ENCODE measurements at places on chromosomes 1 and 21.
A peak's percentile ranks its signal among the peaks of the same experiment; 100 is the strongest.

DNA sequence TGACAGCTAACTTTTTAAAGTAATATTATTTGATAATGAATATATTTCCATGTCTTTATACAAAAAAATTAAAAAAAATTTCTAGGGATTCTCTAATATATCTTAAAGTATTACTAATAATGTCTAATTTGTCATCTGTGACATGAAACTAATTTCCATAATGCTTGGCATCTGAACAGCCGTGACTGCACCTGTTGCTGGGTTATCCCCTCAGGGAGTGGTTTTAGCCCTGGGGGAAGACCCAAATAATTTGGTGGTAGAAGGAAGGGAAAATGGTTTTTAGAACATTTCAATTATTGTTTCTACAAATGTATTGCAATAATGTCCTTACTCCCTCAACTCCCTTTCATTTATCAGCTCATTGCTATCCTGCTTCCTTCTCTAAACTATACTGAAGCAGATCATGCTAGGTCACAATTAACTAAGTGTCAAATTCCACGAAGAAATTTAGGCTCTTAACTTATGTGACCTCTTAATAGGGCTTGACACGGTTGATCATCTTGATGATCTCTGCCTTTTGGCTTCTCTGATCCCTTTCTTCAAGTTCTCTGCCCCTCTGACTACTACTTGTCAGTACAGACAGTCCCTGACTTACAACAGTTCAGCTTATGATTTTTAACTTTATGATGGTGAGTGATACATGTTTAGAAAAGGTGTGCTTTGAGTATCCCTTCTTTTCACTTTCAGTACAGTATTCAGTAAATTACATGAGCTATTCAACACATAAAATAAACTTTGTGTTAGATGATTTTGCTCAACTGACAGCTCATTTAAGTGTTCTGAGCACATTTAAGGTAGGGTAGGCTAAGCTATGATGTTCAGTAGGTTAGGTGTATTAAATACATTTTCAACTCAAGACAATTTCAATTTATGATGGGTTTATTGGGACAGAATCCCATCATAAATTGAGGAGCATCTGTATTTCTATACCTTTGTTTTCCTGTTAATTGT lies 26.4 kb upstream of the DPH5 start:
- DNase-seq, result no peak

DNA sequence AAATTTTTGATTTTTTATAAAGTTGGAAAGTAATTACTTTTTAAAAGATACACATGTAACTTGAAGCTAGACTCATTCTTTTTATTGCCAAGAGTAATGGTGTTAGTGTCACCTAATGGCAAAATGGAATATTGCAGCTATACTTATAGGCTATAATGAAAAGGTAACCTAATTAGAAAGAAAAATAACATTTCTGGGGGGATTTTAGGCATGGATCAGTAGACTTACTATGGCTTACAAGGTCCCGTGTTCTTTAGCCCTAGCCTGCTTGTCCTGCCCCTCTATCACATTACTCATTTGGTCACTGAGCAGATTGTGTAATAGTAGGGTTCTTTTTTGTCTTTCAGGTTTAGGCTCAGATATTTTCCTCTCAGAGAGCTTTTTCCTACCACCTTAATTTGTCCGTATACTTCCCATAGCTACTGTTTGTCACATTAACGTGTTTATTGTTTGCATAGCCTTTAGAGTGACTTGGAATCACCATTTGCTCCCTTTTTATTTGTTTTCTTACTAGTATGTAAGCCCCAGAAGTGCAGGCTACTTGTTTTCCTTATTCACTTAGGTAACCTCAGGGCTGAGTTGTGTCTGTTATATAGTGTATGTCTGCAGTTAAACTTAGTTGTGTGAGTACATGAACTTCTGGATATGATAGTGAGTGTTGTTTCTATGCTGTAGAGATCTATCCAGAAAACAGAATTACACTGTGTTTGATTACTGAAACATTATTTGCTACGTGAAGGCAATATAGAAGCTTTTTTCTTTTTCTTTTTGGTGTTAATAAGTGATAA lies 58.7 kb downstream of the RABGAP1L start:
- DNase-seq, result no peak

DNA sequence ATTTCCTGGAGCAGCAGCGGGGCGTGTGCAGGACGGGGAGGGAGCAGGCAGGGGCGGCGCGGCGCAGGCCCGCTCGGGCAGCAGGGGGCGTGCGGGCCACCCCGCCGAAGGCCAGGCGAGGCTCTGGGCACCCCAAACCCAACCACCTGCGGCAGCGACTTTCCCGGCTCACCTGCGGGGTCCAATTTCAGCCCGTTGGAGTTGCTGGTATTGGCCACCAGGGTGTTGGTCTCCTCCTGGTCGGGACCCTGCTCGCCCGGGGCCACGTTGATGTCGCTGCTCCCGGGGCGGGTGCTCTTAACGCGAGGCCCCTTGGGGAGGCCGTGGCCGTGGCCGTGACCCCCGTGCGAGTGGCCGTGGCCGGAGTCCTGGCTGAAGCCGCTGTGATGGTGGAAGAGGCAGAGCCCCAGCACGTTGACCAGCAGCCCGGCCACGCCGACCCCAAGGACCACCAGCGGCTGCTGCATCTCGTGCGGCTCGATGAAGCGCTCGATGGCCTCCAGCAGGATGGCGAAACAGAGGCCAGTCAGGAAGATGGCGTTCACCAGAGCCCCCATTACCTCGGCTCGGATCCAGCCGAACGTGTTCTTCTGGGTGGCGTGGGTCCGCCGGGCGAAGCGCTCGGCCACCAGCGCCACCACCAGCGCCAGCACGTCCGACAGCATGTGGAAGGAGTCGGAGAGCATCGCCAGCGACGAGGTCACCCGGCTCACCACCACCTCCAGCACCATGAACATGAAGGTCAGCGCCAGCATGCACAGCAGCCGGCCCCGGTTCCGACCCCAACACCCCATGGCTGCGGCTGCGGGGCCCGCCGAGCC lies 932 bp downstream of the SLC30A1 start:
- peak; percentile 61 for DNase-seq

GRCh38 chr21:33041981-33042380 lies 16.2 kb downstream of the OLIG2 start:
- DNase-seq, result no peak

DNA sequence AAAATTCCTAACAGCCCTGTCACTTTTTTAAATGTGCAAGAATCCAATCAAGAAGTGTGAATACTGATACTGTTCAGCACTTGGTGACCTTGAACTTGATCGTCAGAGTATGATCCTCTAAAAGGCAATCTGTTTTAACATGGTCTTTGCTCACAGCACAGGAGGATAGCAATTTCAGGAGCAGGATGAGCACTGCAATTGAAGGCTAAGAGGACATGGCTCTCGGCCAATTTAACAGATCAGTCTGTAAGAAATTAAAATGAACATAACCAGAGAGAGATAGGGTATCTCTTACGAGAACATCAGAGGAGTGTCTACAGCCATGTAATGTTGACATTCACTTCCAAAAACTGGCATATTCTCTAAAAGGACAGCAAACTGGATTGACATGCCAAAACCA lies 243.1 kb downstream of the LTN1 start:
- DNase-seq, result no peak
